K562 (cell line): ENCODE measurements at places on chromosomes 16 and 17. TPM values are rescaled to one million over a fixed set of nuclear protein-coding genes. Genes with fewer than 3 reads are reported as not detected.

The TNP2 gene
- not detected in 2 replicates for polyA plus RNA-seq

The TSPOAP1 gene
- 1.6 and 3.9 TPM in 2 replicates for polyA plus RNA-seq

The DHRS7C gene
- not detected in 2 replicates for polyA plus RNA-seq

The ASGR1 gene
- polyA plus RNA-seq, result 0.64 and 2.3 TPM in 2 replicates

The SDR42E1 gene
- 0.13 and 0.46 TPM in 2 replicates for polyA plus RNA-seq

The METTL16 gene
- polyA plus RNA-seq, result 20.1 and 23.3 TPM in 2 replicates

The RNF43 gene
- 1.4 TPM in 2 replicates for polyA plus RNA-seq

The CA7 gene
- polyA plus RNA-seq, result 0.05 TPM in 1 of 2 replicates, not detected in the other

The HCFC1R1 gene
- polyA plus RNA-seq, result 19.2 and 24.0 TPM in 2 replicates

The KRT15 gene
- 0.56 and 2.0 TPM in 2 replicates for polyA plus RNA-seq

The PIPOX gene
- 0.15 and 0.23 TPM in 2 replicates for polyA plus RNA-seq

The FAM171A2 gene
- polyA plus RNA-seq, result 4.5 and 5.7 TPM in 2 replicates

The RDM1 gene
- 6.1 and 6.5 TPM in 2 replicates for polyA plus RNA-seq

The HSF4 gene
- polyA plus RNA-seq, result 21.4 and 35.4 TPM in 2 replicates

The SSTR5 gene
- polyA plus RNA-seq, result not detected in 2 replicates

The HOXB2 gene
- polyA plus RNA-seq, result 66.4 and 97.7 TPM in 2 replicates

The C17orf107 gene
- 0.09 and 0.13 TPM in 2 replicates for polyA plus RNA-seq

DNA sequence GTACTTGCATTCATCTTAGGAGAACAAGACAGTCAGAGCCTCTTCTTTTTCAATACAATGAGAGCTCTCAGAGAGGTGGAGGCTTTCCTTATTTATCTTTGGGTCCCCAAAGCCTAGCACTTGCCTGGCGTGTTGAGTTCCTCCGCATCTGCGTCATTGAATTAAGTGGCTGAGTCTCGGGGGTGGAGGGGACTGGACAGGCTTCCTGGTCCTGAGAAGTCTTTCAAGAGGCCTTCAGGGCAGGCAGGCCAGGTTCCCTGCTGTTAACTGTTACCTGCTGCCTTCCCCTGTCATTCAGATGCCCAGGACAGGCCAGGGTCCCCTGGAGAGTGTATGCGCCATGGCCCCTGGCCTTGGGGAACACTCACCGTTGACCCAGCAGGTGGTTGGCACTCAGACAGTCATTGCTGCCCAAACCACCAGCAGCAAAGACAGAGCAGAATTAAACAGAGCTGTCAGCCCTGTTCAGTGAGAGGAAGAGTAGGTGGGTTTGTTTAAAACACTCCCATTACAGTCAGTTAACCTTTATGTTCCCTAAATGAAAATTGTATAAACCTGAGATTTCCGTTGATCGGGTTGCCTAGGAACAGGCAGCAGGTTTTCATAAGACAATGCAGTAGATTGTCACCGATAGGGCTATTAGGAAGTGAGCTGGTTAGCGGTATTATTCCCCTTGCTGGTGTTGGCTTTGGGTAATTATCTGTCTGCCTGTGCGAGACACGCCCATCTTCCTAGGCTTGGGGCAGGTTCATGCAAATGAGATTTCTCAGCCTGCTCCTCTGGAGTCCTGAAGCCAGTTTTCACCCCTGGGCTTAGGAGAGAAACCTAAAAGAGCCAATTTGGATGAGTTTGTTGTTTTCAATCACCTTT, 132.7 kb downstream of the CCDC182 start:
- DNase-seq, result peak; percentile 49

- no peak for DNase-seq
Measured at GRCh38 chr17:9553596-9553995, 22.0 kb downstream of the STX8 start.

DNA sequence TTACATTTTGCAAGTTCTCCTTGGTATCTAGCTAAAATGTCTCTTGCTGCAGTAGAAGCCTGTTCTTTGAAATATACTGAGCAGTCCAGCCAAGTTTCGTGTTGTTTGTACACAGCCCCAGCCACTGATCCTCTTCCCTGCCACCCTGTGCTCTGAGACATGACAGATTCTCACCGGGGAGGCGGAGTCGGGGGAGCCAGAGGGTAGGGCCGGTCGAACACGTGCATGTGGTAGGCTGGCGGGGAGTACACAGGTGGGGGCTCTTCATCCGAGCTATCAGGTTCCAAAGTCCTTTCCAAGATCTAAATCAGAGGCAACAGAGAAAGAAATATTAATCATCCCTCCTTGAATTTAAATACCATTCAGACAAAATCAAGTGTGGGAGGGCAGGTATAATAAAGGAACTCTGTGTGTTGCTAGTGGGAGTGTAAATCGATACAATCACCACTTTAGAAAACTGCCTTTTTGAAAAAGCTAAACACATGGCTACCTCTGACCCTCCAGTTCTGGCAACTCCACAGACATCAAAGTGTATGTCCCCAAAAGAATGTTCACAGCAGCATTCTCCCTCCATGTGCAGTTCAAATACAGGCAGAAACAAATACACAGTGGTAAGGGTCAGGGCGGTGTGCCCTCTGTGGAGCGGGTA, 29.7 kb upstream of the MRPS23 start:
- DNase-seq, result peak; percentile 47

GRCh38 chr17:81020443-81020766, 14.5 kb upstream of the BAIAP2 start:
- DNase-seq, result no peak

- DNase-seq, result no peak
Measured at GRCh38 chr17:32288615-32289014, 23.0 kb downstream of the RHBDL3 start.

GRCh38 chr17:28370744-28371103, 617 bp upstream of the VTN start:
- no peak for DNase-seq

DNA sequence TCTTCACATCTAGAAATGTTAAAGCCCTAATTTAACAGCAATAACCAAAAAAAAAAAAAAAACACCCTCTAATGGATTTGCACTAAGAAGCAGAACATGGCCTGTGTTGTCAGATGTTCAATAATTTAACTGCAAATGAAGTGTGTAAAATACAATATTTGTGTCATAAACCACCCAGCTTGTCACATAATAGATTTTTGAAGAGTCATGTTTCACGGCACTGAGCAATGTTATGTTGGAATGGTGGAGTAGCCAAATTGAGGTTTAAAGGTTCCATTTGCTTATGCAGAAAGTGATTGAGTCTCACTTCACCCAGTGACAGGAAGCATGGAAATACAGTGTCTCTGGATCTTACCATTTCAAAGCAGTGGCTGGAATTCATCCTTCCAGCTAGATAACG, 173.2 kb upstream of the XYLT1 start:
- DNase-seq, result no peak

- peak; percentile 49 for DNase-seq
Measured at GRCh38 chr17:41547921-41548843, 20.1 kb upstream of the KRT19 start.

DNA sequence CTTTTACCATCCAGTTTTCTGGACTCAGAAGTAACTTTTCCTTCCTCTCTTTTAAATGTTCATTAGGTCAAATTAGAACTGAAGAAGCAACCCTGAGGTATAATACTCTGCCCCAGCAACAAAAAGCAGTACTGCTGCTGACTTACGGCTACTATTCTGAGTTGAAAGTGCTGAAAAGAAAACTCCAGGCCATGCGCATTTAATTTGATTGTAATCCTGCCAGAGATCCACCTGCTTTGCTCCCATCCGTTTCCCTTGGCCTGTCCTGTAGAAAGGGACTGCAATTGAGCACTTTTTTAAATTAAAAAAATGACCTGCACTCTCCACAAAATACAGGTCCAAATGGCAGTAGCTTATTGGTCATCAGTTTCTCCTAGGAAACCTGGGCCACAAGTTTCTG, 61.6 kb downstream of the PITPNC1 start:
- no peak for DNase-seq

GRCh38 chr16:24125214-24125613, 130.9 kb upstream of the CACNG3 start:
- DNase-seq, result no peak

- DNase-seq, result no peak
Measured at GRCh38 chr17:22600644-22601298, 908.4 kb downstream of the KCNJ18 start.

- no peak for DNase-seq
Measured at GRCh38 chr16:16045879-16046278, 96.5 kb downstream of the ABCC1 start.

DNA sequence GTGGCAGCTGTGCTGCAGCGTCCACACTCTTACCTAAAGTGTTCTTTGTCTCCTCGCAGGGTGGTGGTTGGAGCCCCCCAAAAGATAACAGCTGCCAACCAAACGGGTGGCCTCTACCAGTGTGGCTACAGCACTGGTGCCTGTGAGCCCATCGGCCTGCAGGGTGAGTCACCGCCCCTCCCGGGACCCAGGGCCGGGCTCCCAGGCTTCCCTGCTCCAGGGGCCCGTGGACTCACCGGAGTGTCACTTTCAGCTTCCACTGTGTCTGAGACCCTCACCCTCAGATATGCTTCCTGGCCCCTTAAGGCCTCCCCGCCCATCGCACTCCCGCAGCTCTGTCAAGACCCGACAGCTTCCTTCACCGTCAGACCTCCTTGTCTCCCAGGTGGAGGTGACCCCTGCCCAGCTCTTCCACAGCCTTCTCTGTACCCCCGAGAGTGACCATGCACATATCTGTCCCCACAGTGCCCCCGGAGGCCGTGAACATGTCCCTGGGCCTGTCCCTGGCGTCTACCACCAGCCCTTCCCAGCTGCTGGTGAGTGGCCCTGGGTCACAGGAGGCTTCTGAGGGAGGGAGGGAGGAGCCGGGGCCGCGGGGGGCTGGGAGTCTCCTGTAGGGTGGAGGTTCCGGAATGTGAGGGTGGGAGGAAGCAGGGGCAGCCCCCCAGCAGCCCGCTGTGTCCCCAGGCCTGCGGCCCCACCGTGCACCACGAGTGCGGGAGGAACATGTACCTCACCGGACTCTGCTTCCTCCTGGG, 1.8 kb downstream of the ITGAX start:
- no peak for DNase-seq

DNA sequence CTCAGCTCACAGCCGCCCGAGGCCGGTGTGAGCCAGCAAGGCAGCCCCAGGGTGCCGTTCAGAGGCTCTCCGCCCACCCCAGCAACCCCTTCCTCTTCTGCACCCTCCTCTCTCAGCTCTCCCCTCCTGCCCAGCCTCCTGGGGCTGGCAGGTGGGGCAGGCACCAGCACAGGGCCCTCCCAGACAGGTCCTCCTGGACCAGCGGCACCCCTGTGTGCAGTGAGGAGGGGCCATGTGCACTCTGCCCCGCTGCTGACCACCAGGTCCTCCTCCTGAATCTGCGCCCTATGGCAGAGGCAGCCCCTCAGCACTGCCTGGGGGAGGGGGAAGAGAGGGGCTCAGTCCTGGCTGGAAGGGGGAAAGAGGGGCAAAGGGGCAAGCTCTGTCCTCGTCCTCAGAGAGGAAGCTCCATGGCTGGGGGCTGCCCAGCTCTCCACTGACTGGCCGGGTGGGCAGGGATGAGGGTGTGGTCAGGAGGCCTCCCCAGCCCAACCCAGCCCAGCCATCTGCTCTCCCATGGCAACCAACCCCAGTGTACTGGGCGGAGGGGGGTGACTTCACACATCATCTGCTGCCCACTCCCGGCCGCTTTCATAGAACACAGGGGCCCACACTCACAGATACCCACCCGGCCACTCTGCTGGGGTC, 5.4 kb upstream of the BCAR1 start:
- no peak for DNase-seq

GRCh38 chr17:79042421-79043190, 18.6 kb downstream of the C1QTNF1 start:
- DNase-seq, result peak; percentile 57

DNA sequence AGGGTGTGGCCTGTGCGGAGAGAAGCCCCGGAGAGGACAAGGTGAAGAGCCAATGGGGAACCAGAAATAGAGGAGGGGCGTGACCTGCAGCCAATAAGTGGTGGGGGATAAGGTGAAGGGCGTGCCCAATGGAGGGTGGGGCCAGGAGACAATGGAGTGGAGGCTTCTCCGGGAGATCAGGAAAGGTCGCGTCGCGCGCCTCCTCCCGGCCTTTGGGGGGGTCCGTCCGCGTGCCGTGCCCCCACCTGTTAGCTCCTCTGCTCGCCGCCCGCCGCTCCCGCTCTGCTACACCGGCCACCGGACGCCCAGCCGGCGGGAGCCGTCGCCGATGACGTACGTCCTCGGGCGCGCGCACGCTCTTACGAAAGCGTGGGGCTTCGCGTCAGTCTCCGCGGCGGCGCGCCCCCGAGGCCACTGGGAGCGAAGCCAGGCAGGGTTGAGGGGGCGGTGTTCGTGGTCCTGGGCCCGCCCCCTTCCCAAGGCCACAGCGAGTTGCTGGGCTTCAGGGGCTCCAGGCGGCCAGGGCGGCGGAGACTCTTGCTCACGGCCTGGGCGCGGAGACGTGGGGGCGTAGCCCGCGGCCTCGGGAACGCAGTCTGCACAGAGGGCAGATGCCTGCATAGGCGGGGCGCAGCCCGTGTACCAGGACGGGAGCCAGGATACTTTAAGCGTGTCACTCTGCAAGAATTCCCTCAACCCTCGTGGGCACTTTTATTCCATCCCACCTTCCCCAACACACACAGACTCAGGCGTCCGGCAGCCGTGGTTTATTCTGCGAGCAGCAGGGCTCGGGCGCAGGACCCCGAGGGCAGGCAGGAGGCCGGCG, at the start of gene MATCAP1:
TSS of gene MATCAP1 (minus strand) at position 337 of the 826 bp plus-strand sequence. CDS start 3,353 bp downstream, outside the sequence.
- peak; percentile 98 for DNase-seq

- DNase-seq, result peak; percentile 52
Measured at GRCh38 chr17:75614006-75614405, 19.2 kb upstream of the SMIM5 start.

GRCh38 chr16:63539276-63539675, 1503.0 kb upstream of the CDH8 start:
- no peak for DNase-seq

- no peak for DNase-seq
Measured at GRCh38 chr17:70006159-70006558, 68.9 kb upstream of the KCNJ16 start.

- no peak for DNase-seq
Measured at GRCh38 chr16:54287131-54288029, 793 bp upstream of the IRX3 start.

DNA sequence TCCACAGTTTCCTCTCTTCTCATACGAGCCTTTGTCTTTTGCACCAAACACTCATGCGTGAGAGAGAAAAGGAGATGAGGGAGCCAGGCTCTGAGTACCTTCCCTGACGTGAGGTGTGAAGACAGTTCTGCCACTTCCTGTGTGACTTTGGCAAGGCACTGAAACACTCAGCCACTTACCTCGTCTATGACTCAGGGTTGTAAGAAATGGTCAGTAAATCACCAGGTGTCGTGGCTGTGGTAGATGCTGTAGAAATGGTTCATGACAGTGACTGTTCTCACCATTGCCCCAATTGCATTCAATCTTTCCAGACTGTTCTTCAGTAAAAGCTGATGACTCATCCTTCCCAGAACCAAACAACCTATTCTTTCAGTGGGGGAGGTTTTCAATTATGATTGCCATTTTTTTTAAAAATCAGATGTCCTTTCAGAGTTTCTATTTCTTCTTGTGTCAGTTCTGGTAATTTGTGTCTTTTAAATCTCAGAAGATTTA, 49.2 kb upstream of the CBFA2T3 start:
- peak; percentile 63 for DNase-seq

GRCh38 chr16:19884611-19885450, at the start of gene GPRC5B:
GPRC5B (minus strand) TSS chr16:19884848; CDS start chr16:19872845, 12,003 bp downstream.
- peak; percentile 92 for DNase-seq

DNA sequence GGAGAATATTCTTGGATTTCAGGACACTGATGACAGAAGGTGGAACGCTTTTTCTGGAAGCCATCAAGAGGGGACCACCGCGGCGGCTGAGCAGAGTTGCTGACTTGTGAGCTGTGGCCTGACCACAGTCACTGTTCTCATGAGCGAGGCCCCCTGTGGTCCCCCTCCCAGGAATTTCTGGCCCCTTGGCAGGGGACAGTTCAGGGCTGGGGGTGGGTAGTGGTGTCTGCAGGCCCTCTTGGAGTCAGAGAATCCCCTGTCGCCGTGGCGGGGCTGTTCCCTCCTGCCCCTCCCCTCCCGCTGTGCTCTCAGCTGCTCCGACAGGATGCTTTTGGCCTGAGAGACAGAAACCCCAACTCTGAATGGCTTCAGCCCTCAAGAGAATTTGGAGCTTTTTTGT, 292.0 kb downstream of the SEC14L1 start:
- no peak for DNase-seq
